ENCODE measurements at places on chromosomes 6 and 20.

GRCh38 chr20:12058216-12058615 lies 140.5 kb downstream of the BTBD3 start:
- DNase-seq: no peak

DNA sequence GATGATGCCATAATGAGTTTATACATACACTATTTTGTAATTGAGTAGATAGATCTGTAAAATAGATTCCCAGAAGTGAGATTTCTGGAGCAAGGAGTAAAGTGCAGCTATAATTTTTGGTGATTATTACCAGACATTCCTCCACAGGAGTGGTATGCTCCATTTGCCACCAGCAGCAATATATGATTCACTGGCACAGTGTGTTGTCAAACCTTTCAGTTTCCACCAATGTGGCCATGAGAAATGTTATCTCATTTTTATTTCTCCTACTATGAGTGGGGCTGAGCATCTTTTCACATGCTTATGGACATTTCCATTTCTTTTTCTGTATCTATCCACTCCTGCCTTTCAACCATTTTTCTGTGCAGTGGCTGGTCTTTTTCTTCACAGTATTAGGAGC lies 70.5 kb downstream of the GPR63 start:
- no peak for DNase-seq

- DNase-seq: no peak
Observed at GRCh38 chr6:160190973-160191372, 67.6 kb downstream of the SLC22A2 start.

DNA sequence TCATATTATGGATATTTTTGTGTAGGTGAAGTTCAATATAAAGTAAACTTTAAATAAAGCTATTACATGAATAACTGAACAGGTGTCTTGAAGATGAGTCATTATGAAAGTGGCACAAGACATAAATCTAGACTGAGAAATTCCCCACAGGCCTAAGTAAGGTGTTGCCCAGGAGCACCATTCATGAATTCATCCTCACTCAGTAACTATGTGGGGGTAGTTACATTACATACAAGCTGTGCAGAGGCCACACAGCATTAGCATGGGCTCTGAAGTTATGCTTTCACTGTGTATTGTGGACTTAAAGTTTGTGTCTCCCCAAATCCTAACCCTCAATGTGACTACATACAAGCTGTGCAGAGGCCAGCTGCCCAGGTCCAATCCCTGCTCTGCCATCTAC lies 65.9 kb downstream of the BCAS1 start:
- peak; percentile 28 for DNase-seq

DNA sequence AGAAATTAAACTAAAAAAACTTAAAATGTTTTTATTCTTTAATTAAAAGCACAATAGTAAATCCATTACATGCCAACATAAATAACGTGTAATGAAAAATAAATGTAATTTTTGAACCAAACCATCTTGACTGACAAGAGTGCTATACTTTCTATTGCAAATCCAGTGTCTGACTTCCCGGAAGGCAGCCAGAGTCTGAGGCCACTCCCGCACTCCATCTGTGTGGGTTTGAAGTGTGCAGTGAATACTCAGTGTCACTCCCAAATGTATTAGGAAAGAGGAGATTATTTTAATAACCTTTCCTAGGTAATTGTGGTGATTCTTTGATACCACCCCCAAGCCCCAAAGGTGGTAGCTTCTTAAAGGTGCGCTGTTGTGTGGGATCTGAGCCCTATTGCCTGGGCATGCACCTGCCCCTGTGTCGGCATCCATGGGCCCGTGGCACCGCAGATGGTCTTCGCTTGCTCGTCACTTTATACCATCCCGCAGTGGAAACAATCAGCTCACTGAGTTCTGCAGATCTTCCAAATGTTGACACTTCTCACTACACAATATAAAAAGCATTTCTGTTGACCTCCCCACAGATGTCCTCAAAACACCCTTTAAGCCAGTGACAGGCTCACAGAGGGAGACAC lies 391.2 kb downstream of the THBS2 start:
- DNase-seq: no peak

DNA sequence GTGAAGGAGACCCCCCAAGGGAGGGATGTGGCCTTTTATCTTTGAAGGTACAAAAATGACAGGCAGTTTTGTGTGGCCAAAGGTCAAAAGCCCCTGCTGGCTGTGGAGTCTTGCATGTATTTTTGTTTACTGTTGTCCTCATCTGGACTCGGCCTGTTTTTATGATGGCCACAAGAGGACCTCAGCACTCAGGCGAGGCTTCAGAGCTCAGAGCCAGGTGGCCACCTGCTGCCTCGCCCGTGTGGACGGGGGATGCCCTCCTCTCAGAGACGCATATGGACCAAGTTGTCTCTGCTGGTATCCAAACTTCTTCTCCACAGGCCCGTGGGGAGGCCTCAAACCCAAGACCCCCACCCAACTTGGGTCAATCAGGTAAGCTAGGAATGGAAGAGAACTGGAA lies 118.2 kb downstream of the DACT2 start:
- no peak for DNase-seq

GRCh38 chr6:4908062-4908461 lies 95.8 kb downstream of the RPP40 start:
- DNase-seq: no peak

DNA sequence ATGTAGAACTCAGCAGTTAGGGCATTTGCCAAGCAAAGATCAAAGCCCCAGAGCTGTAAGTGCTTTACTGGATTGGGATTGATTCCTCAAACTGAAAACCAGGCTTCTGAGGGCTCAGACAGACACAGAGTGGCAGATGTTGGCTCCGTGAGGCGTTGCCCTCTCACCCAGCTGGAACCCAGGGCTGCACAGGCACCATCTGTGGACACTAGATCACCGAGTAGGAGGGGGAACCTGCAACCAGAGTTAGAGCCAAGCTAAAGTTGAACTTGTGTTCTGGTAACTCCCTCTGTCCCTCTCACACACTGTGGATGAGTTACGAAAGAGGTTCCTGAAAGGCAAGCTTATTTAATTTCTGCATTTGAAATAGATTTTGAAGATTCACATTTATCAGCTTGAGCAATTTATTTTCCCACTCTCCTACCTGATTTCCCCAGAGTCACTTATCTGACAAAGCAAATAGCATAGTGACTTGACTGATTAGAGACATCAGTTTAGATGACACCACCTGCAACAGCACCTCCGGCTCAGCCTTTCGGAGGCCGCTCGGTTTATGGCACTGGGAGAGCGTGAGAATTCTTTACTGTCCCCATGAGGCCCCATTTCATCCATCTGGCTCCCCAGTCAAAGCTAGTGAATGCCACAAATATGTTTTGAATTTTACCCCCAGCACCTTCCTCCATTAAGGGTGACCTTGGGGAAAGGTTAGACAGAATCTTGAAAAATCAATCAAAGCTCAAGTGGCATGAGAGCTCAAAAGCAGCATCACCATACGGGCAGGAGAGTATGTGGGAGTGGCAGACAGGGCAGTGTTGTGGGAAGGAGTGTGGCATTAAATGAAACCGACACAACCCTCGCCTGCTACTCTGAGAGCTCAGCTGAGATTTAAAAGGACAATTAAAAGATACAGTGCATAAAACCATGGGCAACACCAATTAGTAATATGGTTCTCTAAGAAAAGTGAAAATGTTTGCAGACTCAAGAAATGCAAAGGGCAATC lies 48.5 kb downstream of the RPF2 start:
- DNase-seq: no peak

DNA sequence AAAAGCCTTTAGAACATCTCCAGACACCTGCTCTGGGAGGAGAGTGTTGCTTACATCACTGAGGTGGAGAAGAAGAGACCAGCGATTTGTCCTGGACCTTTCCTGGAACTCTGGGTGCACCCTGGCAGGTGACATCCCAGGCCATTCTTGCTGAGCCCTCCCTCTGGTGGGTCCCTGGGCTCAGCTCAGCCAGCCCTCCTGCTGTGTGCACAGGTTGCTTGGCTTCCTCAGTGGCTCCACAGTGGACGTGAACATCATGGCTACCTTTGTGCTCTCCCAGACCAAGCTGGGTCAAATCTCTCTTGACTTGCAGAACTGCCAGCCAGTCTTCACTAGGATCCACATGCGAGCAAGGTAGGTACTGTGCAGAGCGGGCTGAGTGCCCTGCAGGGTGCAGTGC lies 19.9 kb upstream of the BPIFA2 start:
- no peak for DNase-seq

GRCh38 chr6:163318071-163318786 lies 96.3 kb upstream of the QKI start:
- no peak for DNase-seq

DNA sequence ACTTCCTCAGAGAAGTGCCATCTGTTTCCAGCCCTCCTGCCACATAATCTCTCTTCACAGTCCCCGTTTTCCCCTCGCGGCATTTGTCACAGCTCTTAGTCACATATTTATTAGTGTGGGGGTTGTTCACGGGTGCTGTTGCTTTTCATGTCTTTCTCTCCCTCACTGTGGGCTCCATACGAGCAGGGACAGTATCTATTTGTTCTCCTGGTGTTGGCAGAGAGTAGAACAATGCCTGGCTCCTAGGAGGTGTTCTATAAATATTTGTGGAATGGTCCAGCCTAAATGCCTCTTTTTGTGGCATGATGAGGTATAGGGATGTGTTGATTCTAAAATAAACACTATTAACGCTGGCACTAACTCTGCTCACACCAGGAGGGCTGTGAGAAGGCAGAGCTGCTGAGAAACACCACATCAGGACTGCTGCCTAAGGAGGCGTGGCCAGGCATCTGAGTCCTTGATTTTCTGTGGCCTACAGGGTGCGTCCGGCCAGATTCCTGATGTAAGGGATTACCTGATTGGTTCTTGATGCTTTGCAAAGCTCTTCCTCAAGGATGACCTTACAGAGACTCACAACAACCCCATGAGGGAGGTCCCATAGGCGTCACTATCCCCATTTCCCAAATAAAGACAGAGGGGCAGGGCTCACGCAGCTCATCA lies 219.8 kb upstream of the ARID1B start:
- peak; percentile 34 for DNase-seq

DNA sequence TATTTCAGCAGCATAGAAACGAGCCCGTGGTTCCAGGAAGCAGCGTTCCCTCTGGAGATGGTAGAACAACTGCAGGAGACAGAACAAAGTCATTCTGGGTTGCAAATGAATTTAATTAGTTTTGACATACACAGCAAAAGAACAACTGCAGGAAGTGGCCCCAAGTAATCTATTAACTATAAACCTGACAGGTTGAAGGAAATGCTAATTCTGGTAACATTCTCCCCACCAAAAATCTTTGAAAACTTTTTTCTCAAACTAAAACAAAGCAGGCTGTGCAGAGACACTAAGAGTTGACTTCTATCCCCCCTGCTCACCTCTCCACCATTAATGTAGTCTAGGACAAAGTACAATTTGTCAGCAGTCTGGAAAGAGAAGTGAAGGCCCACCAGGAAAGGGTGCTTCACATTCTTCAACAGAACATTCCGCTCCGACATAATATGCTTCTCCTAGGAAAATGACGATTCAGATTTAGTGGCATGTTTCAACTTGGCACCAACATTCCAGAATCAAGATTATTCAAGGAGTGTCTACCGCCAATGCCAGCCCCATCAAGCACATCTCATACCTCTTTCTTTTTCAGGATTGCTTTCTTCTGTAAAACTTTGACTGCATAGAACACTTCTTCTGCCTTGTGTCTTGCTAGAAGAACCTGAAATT lies 120.4 kb upstream of the SLC2A12 start:
- no peak for DNase-seq

- no peak for DNase-seq
Observed at GRCh38 chr20:17742731-17743130, 43.0 kb downstream of the BANF2 start.

DNA sequence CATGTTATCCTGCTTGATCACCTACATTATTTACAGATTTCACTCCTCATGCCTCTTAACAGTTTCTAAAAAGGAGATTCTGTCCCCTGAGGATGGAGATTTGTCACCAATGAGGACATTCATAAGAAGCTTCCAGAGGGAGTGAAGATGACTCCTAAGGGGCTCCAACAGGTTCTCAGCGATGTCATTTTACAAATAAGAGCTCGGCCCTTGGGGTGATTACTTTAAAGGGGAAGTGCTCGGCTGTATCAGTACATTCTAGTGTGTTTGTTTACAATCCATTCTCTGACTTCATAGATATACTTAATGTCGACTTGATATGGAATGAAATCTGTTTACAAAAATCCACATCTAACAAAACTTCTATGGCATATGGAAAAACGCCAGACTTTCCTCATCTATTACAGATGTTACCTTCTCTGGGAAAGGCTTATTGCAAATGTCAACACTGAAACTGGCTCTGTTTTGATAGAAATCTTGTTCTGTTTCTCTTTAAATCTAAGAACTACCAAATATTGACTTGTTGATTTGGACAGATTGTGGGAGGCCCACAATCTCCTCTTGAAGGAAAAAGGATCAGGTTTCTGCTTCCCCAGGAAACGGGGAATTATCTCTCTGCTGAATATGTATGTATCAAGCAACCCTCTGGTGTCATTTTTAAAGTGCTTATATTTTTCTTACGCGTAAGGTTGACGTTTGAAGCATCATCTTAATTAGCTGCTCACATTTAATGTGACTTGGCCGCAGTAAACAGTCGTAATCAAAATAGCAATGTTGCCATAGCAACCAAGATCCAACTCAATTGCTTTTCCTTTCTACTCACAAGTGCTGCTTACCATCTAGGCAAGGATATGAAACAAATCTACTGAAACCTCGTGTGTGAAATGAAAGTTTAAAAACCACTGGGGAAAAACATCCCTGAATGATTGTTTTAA lies 95.7 kb downstream of the SHLD1 start:
- peak; percentile 27 for DNase-seq

- no peak for DNase-seq
Observed at GRCh38 chr6:44253307-44254101, 3.8 kb downstream of the SLC35B2 start.

DNA sequence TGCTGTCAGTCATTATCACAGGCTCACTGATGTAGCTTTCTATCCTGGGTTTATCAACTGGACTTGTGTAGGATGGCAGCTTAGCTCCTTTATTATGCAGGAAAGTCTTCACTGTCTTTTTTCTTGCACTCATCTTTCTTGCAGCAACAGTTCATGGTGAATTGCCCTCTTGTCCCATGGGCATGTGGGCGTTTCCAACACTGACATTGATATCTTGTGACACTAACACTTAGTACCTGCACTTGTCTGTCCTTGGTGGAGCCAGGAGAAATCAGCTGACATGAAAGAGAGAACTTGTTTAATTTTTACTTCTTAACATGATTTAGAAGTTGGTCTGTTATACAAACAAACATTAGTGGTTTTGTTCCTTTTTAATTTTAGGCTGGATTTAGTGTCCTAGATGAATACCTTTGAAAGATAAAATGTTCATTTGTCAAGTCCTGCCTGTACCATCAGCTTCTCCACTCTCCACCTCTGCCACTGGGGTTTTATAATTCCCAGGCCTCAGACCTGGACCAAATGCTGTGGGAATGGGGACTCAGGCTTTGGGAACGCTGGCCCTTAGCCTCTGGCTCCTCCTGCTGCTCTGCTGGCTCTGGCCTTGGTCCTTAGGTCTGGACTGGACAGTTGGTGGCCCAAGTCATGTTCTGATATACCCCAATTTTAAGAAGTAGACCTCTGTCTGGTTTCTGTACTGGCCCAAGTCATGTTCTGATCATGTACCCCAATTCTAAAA lies 161.0 kb upstream of the LAMP5 start:
- no peak for DNase-seq

- DNase-seq: no peak
Observed at GRCh38 chr6:168874637-168875036, 379.0 kb downstream of the THBS2 start.

Data from GM13977 (cell line).